Smooth muscle cell of the coronary artery (primary cell): ENCODE measurements at places on chromosomes 11 and 22. TPM values are rescaled to one million over a fixed set of nuclear protein-coding genes. Genes with fewer than 3 reads are reported as not detected.

FOLR3 gene
- 5.5 TPM in 1 of 2 replicates, not detected in the other for total RNA-seq

BAIAP2L2 gene
- total RNA-seq: 0.45 and 1.1 TPM in 2 replicates

RAB38 gene
- 1.1 and 1.4 TPM in 2 replicates for total RNA-seq

CTSW gene
- total RNA-seq: not detected in 2 replicates

SORL1 gene
- 0.38 and 0.59 TPM in 2 replicates for total RNA-seq

PTPN5 gene
- total RNA-seq: not detected in 2 replicates

USP2 gene
- under 0.01 TPM in 2 replicates for total RNA-seq

LRRC51 gene
- 7.5 and 9.5 TPM in 2 replicates for total RNA-seq

NCAM1 gene
- 0.30 and 0.59 TPM in 2 replicates for total RNA-seq

PACSIN3 gene
- total RNA-seq: 14.7 and 41.6 TPM in 2 replicates

OSM gene
- total RNA-seq: not detected in 2 replicates

KCNC1 gene
- 0.23 TPM in 1 of 2 replicates, not detected in the other for total RNA-seq

RIC8A gene
- total RNA-seq: 185 and 189 TPM in 2 replicates

P2RX6 gene
- 0.47 and 0.68 TPM in 2 replicates for total RNA-seq

APOL1 gene
- total RNA-seq: 12.0 and 45.5 TPM in 2 replicates

ART1 gene
- total RNA-seq: not detected in 2 replicates

CCDC157 gene
- total RNA-seq: 0.59 and 1.6 TPM in 2 replicates

C22orf42 gene
- total RNA-seq: not detected in 2 replicates

P4HA3 gene
- 6.1 and 19.2 TPM in 2 replicates for total RNA-seq

DBX1 gene
- not detected in 2 replicates for total RNA-seq

PRG3 gene
- total RNA-seq: not detected in 2 replicates

MRPL49 gene
- 25.4 and 41.2 TPM in 2 replicates for total RNA-seq

OR5L2 gene
- total RNA-seq: not detected in 2 replicates
